ENCODE measurements at places on chromosomes 3 and 15. TPM values are rescaled to one million over a fixed set of nuclear protein-coding genes. Genes with fewer than 3 reads are reported as not detected.

Gene ETV5
- total RNA-seq: 0.49 TPM

- H3K4me3 ChIP-seq: no peak overlapping the region
- peaks cover 4% of the 10 kb centered on the region for H3K27me3 ChIP-seq
- H3K27ac ChIP-seq: no peak overlapping the region
- no peaks in the 10 kb centered on the region for H3K36me3 ChIP-seq
Observed at GRCh38 chr3:37237252-37237651, 62.9 kb upstream of the LRRFIP2 start.

Gene SLC27A2
- 0.22 TPM for total RNA-seq

Gene CHRNA5
- total RNA-seq: 1.3 TPM

Gene PSTPIP1
- total RNA-seq: 33.7 TPM

DNA sequence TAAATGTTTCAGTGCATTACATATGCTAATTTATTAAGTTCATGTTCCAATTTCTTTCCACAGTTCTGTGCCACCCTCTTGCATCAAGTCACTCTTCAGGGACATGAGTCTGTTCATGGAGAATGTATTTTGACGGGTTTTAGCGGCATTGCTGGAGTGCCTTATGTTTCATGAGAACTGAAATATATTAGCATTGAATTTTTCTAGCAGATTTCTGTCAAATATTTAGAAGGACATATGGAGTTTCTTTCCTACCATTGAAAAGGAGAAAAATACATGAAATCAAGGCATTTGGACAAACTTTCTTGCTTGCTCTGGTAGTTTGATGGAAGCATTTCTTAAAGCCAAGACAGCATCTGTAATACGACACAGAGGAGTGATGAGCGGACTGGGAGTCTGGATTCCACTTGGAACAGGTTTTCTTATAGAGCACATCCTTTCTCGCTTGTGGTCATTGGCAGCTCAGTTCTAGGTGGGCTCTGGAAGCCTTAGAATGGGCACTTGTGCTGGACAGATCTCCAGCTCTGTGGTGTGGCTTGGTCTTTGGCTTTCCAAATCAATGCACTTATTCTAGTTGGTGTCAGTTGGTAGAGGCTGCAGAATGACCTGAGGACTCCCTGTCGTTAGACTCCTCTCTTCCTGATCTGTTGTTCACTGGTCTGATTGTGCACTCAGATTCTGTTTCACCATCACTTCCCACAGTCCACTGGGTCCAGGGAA is 84.6 kb upstream of the EIF1B start:
- no peaks in the 10 kb centered on the region for H3K36me3 ChIP-seq
- no peak for DNase-seq
- H3K27me3 ChIP-seq: no peaks in the 10 kb centered on the region
- H3K4me3 ChIP-seq: no peak overlapping the region
- H3K27ac ChIP-seq: no peak overlapping the region

GRCh38 chr3:117192888-117193287 is 483.3 kb downstream of the TUSC7 start:
- no peak for DNase-seq
- no peak overlapping the region for H3K4me3 ChIP-seq
- H3K27me3 ChIP-seq: no peaks in the 10 kb centered on the region

DNA sequence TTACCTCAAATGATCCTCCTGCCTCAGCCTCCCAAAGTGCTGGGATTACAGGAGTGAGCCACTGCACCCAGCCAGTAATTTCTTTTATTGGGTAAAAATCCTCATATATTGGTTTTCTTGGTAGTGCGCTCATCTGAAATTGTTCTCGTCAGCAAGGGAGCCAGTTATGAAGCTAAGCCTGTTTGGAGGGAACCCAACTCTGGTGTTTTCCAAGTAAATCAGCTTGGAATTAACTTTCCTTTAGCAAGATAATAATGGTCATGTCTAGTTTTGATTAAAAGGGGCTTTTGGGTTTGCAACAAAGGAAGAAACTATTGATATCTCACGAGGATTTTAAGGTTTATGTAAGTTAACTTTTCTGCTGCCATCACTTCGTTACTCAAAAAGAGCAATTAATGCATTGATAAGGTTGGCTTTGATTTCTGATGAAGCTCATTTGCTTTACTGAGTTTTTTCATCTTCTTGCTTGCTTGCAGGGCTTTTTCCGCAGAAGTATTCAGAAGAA is 72.7 kb downstream of the RARB start:
- H3K4me1 ChIP-seq: no peaks in the 10 kb centered on the region
- no peaks in the 10 kb centered on the region for H3K27me3 ChIP-seq
- H3K36me3 ChIP-seq: no peaks in the 10 kb centered on the region

- peaks cover 7% of the 10 kb centered on the region for H3K4me1 ChIP-seq
- no peak overlapping the region for H3K27ac ChIP-seq
- H3K4me3 ChIP-seq: no peak overlapping the region
- DNase-seq: peak; percentile 2
- H3K27me3 ChIP-seq: peaks cover 12% of the 10 kb centered on the region
Observed at GRCh38 chr3:126351771-126352475, 5.3 kb downstream of the KLF15 start.

Gene MEX3B
- total RNA-seq: 0.31 TPM

GRCh38 chr3:174204765-174205164 is 654.4 kb upstream of the NAALADL2 start:
- H3K27ac ChIP-seq: no peak overlapping the region
- H3K27me3 ChIP-seq: no peaks in the 10 kb centered on the region
- H3K4me1 ChIP-seq: no peaks in the 10 kb centered on the region
- DNase-seq: no peak

DNA sequence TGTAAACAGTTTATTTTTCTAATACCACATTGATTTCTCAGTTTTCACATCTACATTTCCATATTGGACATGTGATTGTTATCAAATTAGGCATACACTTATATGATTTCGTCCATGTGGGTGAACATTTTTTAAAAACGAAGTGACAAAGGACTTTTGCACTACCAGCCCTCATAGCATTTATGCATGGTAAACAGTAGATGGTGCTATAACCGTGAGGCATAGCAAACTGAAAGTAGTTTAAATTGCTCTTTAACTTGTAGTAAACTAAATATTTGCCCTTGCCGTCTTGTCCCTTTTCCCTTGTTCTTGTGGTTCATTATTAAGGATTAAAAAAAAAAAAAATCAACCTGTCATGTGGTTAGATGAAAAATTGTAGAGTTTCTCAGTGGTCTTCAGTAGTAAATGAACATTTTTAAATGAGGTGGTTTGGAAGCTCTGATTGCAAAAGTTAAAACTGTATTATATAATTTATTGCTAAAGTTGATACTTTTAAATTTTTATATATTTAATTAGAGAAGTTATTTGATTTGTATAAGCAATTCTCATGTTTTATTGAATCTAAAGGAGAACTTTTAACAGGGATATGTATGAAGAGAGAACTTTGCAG is 24.0 kb downstream of the STX19 start:
- H3K4me1 ChIP-seq: peaks cover 4% of the 10 kb centered on the region
- peaks cover 7% of the 10 kb centered on the region for H3K36me3 ChIP-seq
- H3K27ac ChIP-seq: no peak overlapping the region
- peak overlapping the region; percentile 38 for H3K4me3 ChIP-seq

Gene TRPC1
- total RNA-seq: 1.3 TPM

GRCh38 chr3:136634821-136635220 is 117.4 kb downstream of the STAG1 start:
- H3K4me1 ChIP-seq: peaks cover 50% of the 10 kb centered on the region
- DNase-seq: no peak
- H3K27ac ChIP-seq: no peak overlapping the region
- no peak overlapping the region for H3K4me3 ChIP-seq

Gene CCDC39
- total RNA-seq: not detected

Gene ARGFX
- not detected for total RNA-seq

GRCh38 chr3:16378920-16379319 is 113.9 kb downstream of the OXNAD1 start:
- no peaks in the 10 kb centered on the region for H3K27me3 ChIP-seq
- H3K36me3 ChIP-seq: peaks cover 74% of the 10 kb centered on the region
- peak overlapping the region; percentile 51 for H3K4me3 ChIP-seq

GRCh38 chr3:17133632-17134545 is 249.1 kb downstream of the PLCL2 start:
- no peak for DNase-seq
- H3K4me1 ChIP-seq: no peaks in the 10 kb centered on the region
- H3K27me3 ChIP-seq: no peaks in the 10 kb centered on the region
- no peaks in the 10 kb centered on the region for H3K36me3 ChIP-seq

DNA sequence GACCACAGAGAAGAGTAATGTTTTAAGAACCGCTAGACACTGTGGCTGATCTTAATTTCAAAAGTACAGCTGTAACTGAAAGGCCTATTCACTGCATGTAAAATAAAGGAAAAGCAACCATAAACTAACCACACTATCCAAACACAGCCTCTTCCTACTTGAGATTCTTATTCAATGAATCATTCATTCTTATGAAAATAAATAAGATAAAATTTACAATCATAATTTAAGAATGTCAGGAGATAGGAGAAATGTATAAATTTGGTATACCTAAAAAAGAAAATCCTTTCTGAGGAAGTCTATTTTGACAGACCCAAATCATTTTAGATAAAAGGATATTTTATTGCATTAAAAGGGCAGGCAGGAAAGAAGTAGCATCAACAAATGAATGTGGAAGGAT is 533.5 kb upstream of the ZNF385D start:
- H3K4me1 ChIP-seq: no peaks in the 10 kb centered on the region
- H3K36me3 ChIP-seq: no peaks in the 10 kb centered on the region
- no peak for DNase-seq
- no peaks in the 10 kb centered on the region for H3K27me3 ChIP-seq
- H3K27ac ChIP-seq: no peak overlapping the region

DNA sequence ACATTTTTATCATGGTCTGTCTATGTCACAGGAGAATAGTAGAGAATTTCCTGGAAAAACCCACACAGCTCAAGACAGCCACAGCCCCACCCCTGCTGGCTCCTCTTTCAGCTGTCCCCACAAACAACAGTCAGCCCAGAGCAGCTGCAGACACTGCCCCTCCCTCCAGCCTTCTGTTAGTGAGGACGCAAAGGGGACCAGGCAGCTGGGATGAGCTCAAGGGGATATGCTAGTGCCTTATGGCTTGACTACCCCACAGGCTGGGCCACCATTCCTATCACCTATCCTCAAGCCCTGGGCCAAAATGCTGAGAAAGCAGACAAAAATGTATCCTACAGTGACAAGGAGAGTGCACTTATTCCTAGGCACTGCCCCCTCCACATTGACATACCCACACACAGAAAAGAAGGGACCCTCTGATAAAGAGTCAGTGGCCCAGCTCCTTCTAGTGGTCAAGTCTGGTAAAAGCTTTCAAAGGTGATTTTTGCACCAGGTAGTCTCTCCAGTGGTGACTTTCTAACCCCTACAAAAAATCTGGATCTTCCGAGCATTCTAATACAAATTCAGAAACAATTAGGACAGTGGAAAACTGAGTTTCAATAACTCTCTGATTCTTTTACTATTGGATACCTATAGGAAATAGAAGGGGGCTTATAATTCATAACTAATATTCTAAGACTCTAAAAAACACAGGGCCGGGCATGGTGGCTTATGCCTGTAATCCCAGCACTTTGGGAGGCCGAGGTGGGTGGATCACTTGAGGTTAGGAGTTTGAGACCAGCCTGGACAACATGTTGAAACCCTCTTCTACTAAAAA is 3.0 kb upstream of the MAP1A start:
- peaks cover 35% of the 10 kb centered on the region for H3K4me1 ChIP-seq
- peaks cover 4% of the 10 kb centered on the region for H3K36me3 ChIP-seq
- H3K27ac ChIP-seq: no peak overlapping the region
- no peak overlapping the region for H3K4me3 ChIP-seq
- no peak for DNase-seq

GRCh38 chr3:104397713-104398112 is 969.0 kb upstream of the ALCAM start:
- H3K4me1 ChIP-seq: no peaks in the 10 kb centered on the region
- no peak for DNase-seq
- no peaks in the 10 kb centered on the region for H3K27me3 ChIP-seq
- H3K27ac ChIP-seq: no peak overlapping the region
- peaks cover 10% of the 10 kb centered on the region for H3K36me3 ChIP-seq
- H3K4me3 ChIP-seq: no peak overlapping the region

DNA sequence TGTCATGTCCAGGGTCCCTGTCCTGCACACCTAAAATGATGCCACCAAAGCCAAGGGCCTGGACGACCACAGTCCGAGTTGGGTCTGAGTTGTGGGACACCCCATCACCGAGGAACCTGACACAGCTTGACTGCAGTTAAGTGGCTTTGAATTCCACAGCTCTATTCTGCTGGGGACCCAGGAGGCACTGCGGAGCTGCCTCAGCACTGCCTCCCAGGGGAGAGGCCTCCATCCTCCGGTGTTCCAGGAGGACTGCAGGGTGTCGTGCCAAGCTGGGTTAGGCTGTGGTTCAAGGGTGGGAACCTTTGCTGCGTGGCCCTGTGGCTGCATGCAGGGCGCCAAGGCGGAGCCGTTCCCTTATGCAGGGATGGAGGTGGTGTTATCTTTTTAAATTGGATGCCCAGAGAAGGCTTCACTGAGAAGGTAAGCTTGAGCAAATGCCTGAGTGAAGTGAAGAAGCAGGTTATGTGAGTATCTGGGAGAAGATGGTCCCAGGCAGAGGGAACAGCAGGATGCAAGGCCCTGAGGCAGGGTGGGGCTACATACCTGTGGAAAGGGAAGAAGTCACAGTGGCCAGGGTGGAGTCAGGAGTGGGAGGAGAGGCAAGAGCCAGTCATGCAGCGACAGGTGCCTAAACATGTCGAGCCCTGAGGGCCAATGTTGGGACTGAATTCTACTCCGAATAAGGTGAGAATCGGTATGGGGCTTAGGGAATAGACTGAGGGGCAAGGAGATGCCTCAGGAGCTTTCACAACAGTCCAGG is 144.8 kb downstream of the TPRA1 start:
- H3K36me3 ChIP-seq: no peaks in the 10 kb centered on the region
- no peaks in the 10 kb centered on the region for H3K4me1 ChIP-seq
- DNase-seq: no peak
- no peak overlapping the region for H3K4me3 ChIP-seq

Gene IGSF10
- not detected for total RNA-seq

DNA sequence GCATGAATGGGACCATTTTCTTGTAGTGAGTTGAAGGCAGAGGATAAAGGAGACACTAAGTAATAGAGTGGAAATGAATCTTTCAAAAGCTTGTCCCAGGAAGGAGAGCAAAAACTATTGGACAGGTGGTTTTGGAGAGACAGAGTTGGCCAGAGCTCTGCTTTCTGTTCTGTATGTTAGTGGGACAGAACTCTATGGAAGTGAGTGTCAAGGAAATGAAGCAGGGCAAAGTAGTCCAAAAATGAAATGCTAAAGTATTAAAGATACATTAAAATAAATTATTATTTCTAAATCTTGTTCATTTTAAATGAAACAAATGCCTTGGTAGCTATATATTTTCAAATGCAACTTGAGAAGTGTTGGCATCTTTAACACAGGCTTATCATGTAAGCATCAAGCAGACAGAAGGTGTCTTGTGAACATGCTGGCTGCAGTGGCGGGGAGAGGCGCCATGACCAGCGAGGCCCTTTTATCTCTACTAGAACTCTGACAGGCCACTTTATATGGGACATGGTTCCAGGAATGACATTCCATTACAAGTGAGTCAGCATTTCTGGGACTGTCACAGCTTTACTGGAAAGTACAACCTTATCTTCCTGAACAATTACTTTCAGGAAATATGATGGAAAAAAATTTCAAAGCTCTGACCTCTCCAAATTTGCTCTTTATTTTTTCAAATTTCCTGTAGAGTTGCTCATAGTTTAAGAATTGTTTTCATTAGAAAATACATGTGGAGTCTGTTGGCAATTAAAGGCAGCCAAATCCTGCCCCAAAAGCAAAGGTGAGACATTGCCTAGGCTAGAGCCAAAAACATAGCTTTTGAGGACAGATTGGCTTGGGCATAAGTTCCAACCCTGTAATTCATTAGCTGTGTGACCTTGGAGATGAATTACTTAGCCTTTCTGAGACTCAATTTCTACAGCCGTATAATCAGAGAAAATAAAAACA is 106.5 kb downstream of the ECT2 start:
- H3K27ac ChIP-seq: no peak overlapping the region
- H3K36me3 ChIP-seq: no peaks in the 10 kb centered on the region

Gene GOLGA8N
- 4.3 TPM for total RNA-seq

- H3K4me3 ChIP-seq: no peak overlapping the region
- no peaks in the 10 kb centered on the region for H3K36me3 ChIP-seq
- no peaks in the 10 kb centered on the region for H3K27me3 ChIP-seq
- H3K27ac ChIP-seq: no peak overlapping the region
Observed at GRCh38 chr3:159139326-159139725, 337.5 kb downstream of the MFSD1 start.

All from activated B cell treated with CpG ODN at 0.5 μM for 24 hours (primary cell).